ENCODE measurements at places on chromosomes 11 and 22.

DNA sequence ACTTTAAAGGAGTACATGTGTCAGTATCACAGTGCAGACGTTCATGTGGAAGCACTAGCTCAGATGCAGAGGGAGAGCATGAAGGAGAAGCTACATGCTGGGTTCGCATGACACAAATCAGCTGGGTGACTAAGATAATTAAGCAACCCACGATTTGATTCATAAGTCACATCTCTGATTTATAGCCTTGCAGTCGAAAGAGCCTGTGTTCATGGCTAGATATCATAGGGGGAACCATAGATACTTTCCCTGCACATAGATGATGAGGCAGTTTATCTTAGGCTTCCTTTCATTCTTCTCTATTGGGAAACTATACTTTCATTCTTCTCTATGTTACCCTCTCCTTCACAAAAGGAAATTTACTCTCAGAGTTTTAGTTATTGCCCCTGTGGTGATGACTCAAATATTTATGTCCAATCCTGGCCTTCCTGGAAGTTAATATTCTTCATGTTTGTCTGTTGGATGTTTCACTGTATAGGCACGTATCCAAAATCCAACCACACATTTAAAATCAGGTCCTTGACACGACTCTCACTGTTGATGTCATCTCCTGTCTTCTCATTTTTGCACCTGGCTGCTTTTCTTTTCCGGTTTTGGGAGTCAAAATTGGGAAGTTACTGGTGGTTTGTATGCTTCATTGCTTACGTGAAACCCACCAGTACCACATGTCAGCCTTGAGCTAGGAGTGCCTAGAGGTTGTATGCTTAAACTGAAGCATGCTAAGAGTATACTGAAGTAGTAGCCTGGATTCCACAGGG, 56.3 kb upstream of the SLC5A12 start:
- peak; percentile 31 for DNase-seq

DNA sequence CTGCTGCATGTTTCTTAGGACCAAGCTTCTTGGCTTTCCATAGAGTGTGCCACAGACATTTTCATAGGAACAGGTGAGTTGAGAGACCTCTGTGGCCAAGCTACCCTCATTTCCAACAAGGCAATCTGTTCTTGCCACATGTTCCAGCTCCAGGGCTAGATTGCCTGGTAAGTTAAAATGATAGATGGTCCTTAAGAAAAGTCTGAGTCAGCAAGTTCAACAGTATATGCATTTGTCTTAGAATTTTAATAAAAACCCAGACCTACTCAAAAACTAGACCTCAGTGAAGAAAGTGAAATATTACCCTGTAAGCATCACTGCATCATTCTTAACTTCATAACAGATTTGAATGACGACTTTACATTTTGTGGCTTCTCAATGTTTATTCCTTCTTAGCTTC, 1123.6 kb downstream of the DLG2 start:
- DNase-seq, result no peak

- DNase-seq, result no peak
These were observed 14.7 kb downstream of the MPEG1 start for GRCh38 chr11:59197991-59198390.

DNA sequence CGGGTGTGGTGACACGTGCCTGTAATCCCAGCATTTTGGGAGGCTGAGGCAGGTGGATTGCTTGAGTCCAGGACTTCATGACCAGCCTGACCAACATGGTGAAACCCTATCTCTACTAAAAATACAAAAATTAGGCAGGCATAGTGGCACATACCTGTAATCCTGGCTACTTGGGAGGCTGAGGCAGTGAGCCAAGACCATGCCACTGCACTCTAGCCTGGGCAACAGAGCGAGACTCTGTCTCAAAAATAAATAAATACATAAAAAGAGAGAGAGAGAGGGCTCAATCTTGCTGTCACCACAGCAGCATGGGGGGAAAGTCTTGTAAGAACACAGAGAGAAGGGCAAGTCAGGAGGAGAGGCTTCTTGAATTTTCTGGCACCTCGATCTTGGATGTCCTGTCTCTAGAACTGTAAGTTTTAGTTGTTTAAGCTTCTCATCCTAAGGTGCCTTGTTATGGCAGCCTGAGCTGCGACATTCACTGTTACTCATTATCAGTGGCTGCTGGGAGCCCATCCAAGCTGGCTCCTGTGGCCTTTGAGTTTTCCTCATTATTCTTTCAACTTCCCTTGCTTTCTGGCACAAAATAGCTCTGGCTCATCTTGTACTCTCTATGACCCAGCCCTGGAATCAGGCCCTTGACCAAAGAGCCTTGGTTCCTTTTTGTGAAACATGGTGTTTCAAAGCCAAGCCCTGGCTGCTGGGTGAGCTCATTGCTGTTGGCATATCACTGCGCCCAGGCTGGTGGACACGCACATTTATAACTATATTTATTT, 8.0 kb upstream of the PSMC3 start:
- no peak for DNase-seq

DNA sequence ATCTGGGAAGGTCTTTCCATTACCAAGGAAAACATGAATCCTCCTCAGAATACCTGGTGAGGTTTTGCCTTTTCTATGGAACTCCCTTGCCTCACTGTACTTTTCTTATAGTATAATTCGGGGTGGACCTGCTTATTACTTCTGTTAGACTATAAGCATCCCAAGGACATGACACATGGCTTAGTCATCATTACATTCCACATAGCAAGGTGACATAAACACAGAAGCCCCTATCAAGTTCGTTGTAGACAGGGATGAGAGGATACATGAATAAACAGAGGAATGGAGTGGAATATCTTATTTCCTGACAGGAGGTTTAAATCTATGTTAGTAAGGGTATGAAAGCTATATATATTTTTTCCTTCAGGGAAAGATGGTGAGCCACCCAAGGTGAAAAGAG, 532.2 kb upstream of the CCDC90B start:
- peak; percentile 53 for DNase-seq

DNA sequence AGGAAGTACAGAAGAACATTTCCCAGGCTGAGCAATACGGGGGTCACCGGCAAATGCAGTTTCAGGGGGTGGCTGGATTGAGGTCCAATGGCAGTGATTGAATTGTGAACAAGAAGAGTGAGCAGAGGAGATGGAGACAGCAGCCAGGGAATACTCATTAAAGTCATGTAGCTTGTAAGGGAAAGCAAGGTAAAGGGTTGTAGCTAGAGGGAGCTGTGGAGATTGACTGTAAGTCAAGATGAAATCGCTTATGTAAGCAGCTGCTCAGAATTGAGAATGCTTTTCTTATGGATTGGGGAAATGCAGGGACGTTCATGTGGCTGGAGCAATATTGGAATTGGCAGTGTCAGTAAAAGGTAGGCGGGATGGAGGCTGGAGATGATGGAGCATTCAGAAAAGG, 111.4 kb upstream of the TBCEL start:
- peak; percentile 55 for DNase-seq

GRCh38 chr11:26905368-26905767, 88.5 kb upstream of the FIBIN start:
- DNase-seq, result peak; percentile 17

DNA sequence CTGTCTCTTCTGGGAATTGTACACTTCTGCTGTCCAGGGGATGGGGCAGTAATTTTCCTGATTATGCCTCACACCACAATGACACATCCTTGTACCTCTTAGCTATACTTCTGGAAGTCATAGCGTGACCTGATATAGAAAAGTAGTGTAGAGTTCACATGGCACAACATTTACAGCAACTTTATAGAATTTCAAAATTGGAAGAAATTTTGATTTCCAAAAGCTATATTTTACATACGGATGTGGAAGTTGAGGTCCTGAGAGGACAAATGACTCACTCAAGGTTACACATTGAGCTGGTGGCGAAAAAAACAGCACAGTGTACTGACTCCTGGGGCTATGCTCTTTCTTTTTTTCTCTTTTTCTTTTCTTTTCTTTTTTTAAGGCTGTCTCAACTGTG, 6.3 kb upstream of the CYP2R1 start:
- no peak for DNase-seq

DNA sequence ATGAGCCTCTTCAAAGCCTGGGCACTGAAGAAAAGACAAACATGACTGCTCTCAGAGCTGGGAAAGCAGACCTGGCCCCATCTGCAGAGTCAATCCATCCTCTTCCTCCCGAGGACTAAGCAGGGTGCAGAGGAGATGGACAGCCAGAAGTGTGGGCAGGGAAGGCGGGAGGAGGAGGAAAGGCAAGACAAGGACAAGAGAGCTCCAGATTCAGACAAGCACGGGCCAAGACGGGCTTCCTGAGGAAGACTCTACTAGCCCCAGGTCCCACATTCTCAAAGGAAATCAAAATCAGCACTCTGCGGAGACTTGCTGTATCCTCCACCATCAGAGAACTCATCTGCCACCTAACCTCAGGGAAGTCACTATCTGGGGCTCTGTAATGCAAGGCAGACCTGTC, 28.5 kb downstream of the OPCML start:
- DNase-seq, result no peak

- no peak for DNase-seq
These were observed 155.4 kb downstream of the DBX1 start for GRCh38 chr11:20004866-20005265.

DNA sequence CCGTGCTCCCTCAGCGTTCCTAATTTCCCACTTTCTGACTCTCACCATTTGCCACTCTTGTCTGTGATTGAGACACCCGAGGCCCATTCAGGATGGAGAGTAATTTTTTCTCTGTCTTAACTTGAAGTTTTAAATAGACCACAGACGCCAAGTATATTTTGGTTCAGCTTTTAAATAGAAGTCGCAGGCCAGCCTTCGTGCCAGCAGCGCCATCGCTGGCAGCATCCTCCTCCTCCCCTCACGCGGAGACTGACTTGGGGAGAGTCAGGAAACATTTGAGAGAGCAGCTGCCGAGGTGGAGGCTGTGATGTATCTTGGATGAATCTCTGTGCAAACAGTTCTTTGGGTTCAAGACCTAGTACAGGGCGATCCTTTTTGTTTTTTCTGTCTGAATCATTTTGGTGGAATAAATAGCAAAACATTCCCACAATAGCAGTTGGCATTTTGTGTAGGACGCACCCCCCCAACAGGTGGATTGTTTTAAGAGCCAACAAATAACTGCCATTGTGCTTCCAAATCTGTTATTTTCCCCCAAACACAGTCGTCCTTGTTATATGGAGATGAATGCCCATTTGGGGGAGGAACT, 889 bp upstream of the DMC1 start:
- peak; percentile 60 for DNase-seq

DNA sequence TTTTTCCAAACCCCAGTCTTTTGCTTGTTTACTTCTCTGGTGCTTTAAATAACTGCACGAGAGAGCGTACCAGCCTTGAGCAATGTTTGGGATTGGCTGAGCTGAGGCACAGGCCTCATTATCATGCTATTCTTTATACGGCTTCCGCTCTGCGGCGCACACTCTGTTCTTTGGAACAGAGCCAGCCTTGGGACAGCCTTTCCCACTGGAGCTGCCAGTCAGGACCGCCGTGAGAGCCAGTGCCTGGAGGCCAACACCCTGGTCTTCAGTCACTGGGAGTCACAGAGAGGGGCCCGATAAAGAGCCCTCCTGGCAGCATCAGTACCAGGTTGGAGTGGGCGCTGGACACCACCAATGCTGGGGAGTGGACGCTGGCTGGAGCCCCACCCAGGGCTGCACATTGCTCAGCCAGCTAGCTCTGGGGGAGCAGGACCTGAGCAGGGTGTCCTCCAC, 125.6 kb downstream of the BCR start:
- DNase-seq, result no peak

GRCh38 chr11:75445315-75445953, 12.4 kb upstream of the KLHL35 start:
- DNase-seq, result peak; percentile 42

DNA sequence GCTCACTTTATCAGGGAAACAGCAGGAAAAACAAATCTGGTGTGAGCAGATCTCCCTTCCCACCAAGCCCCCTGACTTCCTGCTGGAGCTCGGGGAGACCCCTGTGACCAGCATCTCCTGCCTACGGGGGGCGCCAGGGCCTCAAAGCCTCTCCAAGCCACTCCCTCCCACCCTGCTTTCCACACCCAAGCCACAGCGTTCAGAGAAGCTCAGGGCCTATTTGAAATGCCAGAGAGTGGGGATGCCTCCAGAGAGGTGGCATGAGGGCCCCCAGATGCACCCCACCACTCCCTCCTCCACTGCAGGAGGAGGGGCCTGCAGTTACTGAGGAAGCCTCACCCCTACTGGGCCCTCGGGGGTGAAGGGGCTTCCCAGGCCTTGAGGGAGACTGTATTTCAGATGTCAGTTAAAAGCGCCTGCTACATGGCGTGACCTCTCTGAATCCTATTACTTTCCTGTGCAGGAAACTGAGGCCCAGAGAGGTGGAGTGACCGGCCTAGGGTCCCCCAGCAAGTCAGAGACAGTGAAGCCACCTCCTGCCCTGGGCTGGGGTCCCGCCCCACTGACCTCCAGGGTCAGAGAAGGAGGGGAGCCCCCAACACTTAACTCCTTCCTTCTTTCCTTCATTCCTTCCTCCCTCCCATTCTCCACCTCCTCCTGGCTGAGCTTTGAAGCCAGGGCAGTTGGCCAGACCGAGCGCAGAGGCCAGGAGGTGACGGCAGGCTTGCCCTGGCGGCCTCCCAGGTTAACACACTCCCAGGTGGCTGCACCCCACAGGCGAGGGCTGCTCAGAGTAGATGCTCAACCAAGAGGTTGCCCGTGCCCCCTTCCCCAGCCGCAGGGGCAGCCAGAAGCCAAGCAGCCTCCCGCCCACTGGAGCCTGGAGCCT, 6.0 kb upstream of the CDKN1C start:
- DNase-seq, result peak; percentile 50

DNA sequence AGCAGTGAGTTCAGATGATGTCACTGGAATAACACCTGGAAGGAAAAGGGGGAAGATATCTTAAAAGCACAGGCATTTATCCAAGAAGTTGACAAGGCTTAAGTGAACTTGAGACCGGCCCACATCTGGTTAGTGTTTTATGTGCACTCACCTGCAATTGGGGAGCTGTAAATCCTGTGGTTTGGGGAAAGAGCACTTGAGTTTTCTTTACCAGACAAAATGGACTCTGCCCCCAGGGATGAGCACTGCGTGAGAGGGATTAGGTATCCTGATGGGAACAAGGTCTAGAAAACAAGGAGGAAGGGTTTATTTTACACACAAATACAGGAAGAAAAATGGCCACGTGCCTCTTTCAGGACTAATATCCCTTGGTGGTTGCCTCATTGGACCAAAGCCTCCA, 15.2 kb downstream of the E2F8 start:
- DNase-seq, result no peak

GRCh38 chr11:76410851-76411357, 29.8 kb downstream of the GVQW3 start:
- DNase-seq, result no peak

DNA sequence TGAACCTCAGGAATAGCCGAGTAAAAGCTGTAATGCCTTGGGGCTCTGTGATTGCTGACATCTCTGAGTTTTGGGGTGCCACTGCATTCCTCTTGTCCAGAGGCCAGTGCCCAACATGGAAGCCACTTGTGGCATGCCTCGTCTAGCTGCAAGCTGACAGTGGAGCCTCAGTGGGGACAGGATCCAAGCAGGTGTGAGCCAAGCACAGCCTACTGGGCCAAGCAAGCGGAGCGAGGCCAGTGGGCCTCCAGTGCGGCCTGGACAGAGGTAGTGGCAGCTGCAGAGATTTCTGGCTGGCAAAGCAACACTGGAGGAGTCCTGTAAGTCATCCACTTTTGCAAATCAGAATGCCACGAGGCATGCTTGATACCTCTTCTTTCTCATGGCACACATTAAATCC, 1038.2 kb upstream of the CNTN5 start:
- no peak for DNase-seq

Measured in RKO (cell line).